ENCODE measurements at places on chromosomes 11 and 22.
A peak's percentile ranks its signal among the peaks of the same experiment; 100 is the strongest.

GRCh38 chr11:75100314-75100713, 3.6 kb upstream of the OR2AT4 start:
- no peak for DNase-seq

DNA sequence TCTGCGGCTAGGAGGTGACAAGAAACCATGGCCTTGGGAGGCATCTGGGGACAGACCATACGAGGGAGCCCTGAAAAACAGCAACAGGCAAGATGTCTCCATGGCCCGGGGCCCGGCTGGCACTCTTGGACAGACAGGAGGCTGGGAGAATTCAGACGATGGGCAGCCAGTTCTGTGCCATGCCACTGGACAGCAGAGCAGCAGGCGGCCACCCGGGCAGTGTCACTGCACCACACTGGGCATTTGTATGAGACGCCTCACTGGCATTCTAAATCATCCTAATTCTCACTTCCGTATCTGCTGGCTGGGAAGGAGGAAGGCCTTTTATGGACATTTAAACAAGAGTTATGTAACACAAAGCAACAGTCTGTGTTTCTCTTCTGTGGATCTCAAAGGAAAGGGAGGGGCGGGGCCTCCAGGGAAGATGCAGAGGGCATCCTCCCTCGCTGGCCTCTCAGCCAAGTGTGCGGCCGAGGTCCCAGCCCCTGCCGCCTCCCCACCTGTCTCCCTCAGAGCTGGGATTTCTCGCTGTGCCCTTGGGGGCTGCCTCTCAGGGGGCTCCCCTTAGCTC, 350.3 kb downstream of the SHANK2 start:
- DNase-seq, result no peak

GRCh38 chr11:126358763-126359160, 3.3 kb downstream of the ST3GAL4 start:
- DNase-seq, result no peak

DNA sequence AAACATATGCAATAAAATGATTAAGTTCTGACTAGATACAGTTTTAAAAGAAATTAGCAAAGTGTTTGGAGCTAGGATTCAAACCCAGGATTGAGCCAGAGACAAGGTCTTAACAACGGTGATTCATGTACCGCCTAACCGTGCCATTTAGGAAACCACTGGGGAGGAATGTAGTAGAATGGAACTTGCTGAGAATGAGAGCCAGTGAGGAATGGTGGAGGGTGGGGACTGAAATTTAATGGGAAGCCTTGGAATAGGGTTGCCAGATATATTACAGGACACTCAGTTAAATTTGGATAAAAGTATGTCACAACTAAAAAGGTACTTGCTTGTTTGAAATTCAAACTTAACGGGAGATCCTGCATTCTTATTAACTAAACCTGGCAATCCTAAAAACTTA, 30.4 kb upstream of the TMEM86A start:
- no peak for DNase-seq

GRCh38 chr11:3155691-3156258, 9.3 kb downstream of the OSBPL5 start:
- no peak for DNase-seq

- peak; percentile 70 for DNase-seq
These were observed 423.9 kb downstream of the MN1 start for GRCh38 chr22:27377501-27378295.

GRCh38 chr11:127888386-127888785, 699.0 kb downstream of the ETS1 start:
- no peak for DNase-seq

DNA sequence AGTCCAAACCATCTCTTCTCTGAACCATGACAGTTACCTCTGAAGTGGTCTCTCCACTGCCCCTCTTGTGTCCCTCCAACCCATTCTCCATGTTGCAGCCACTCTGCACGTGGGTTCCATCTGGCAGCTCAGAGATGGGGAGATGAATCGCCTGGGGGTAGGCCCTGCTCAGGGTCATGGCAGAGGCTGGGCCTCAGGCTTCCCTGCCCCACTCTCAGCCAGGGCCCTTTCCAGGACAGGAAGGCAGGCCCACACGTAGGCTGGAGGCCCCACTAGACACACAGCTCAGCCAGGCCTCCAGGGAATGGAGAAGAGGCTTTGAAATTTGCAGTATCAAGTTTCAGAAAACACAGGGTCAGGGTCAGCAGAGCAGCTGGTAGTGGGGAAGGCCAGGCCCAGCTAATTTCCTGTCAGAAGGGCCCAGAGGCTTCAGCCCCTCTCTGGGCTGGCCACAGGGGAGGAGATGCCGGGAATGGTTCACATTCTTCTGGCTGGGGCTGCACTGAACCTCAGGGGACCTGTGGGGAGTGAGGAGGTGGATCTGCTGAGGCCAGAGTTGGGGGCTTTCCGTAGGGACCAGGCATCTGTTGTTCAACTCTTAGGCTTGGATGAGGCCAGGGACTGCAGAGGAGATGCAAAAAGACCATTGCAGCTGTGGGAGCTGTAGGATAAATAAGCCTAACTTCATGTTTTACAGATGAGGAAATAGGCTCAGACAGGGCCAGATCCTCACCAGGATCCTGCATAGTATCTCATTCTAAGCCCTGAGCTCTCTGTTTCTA, 101.6 kb downstream of the SWAP70 start:
- DNase-seq, result no peak

DNA sequence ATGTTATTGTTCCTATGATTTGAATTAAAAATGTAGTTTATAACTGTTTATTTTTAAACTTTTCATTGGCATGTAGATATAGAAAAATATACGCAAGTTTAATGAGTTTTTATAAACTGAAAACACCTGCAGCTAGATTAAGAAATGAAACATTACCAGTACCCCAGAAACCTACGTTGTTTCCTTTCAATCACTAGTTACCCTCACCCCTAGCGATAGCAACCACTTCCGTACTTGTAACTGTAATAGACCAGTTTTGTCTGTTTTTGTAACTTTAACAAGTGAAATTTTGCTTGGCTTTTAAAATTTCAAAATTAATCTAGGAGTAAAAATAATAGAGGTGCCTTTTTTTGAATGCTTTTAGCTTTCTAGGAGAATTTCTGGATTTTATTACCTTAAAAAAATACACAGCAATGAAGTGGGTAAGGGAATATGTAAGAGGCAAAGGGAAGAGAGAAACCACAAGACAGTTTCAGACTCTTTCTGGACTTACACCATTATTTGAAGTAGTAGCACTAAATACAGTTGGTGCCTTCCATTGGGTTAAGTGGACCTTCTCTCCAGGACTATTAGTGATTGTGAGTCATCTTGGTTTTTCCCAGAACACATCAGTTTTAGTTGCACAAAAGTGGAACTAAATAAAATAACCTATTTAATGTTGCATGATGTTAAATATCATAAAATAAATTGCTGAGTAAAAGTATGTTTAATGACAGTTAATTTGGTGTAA, 18.7 kb upstream of the NAT10 start:
- no peak for DNase-seq

GRCh38 chr11:28318871-28319270, 210.7 kb downstream of the METTL15 start:
- no peak for DNase-seq

GRCh38 chr22:19041704-19042074, 80.5 kb downstream of the DGCR2 start:
- no peak for DNase-seq

DNA sequence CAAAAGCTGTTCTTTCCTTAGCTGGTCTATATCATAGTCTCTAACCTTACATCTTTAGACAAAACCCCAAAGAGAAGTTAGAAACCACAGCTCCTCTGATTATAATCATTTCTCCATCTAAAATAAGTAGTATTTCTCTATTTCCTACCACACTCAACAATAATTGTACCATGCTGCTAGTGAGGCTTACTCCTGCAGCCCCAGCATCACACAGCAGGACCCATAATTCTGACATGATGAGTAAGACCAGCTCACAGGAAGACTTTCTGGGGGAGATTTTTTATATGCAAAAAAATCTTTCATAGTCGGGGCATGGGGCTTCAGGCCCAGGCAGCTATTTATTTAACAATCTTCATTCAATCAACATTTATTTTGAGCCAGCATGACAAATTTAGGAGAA, 441.6 kb downstream of the DYNC2H1 start:
- no peak for DNase-seq

DNA sequence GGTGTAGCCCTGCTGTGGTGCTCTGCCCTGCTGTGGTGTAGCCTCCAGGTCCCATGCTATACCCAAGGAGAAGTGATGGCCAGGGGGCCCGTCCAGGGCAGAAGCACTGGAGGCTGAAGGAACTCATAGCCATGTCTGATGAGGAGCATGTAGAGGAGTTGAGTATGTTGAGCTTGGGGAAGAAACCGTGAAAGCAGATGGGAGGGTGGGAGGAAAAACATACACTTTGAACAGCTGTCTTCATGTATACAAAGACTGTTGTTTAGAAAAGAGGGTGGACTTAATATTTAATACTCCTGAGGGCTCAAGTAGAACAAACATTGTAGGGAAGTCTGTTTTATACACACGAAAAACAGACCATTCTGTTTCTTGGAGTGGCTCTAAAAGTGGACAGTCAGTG, 26.6 kb upstream of the TTC12 start:
- no peak for DNase-seq

GRCh38 chr11:105524286-105524685, 85.6 kb upstream of the GRIA4 start:
- no peak for DNase-seq

DNA sequence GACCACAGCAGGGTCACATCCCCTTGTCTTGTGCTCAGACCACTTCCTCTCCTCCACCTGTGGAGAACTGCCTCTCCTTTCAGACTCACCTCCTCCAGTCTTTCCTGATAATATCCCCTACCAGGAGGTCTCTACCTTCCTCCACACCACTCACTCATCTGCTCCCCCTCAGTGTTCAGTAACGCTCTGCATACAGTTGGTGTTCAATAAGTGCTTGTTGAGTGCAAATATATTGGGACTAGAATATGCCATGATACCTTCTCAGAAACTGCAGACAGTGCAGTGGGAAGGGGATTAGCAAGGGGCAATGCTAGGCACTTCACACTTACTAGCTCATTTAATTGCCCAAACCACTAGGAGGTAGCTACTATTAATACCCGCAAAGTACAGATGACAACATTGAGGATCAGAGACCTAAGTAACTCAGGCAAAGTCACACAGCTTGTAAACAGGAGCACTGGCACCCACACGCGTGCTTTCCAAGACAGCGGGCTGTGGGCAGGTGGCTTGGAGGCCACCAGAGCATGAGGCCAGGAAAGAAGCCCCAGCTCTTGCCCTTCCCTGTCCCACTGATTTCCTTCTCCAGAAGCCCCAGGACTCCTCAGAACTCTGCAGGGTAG, 8.1 kb upstream of the PDE2A start:
- DNase-seq, result no peak

GRCh38 chr11:23875176-23875850, 621.5 kb upstream of the LUZP2 start:
- DNase-seq, result no peak

DNA sequence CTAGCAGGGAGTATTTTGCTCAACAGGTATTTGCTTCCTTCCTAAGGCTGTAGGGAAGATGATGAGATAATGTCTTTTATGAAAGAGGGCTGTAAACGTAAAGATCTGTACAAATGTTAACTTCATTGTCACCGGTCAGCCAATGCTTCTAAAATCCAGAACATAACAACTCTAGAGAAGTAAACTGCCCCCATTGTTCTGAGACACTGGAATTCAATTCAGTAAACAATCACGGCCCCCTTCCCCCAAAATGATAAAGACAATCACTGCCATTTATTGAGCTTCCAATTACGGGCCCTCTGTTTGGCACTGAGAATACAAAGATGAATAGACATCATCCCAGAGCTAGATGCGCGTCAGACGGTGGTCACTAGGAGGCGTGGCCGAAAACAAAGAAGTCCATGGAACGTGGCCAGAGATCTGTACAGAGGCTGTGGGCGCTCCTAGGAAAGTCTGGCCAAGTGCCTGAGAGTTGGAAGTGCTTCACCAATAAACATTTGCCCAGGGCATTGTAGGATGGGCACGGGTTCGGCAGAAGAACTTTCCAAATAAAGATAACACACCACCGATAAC, 576 bp downstream of the TMEM258 start:
- no peak for DNase-seq

DNA sequence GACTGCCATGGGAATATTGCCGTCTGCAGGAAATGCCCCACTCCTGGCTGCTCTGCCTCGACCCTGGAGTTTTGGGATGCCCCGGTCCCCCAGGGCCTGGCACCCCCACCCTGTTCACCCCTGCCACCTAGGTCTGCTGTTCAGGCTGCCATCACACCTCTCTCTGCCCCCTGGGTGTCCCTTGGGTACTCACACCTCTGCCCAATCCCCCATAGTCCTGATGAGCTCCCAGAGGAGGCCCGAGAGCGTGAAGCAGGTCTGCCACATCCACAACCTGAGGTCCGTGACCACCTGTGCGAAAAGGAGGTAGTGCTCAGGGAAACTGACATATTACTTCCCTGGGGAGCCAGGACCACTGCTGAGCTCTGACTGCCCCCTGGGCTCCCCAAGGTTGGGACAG, 20.2 kb upstream of the DRICH1 start:
- no peak for DNase-seq

DNA sequence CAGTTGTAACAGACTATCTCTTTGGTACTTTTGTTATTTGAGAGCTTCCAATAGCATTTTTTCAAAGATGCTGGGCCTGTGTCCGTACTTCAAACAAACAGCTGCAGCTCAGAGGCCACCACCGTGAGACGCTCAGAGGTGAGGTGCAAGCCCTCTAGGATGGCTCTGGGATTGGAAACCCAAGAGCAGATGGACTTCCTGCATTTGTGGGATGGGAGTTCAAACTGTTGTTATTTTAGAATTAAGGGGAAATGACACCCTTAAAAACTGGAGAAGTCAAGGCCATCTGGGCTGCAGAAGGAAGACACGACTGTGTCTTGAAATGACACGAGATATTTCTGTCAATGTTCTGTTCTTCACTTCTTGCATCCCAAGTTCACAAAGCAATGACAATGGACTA, 9.2 kb upstream of the IL10RA start:
- DNase-seq, result no peak

DNA sequence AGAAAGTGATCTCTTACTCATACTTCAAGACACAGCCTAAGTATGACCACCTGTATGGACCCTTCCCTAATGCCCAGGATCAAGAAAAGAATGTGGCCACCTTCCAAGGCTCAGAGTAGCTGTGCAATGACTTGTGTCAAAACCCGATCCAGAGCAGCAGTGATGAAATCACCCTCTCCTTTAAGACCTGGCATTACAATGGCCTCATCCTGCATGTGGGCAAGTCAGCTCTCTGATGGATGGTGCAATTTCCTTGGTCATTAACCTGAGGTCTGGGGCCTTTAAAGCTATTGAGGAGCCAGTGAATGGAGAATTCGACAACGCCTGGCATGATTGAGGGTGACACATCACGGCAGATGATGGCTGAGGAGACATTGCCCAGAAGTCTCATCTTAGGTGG, 9.1 kb upstream of the TUBA8 start:
- DNase-seq, result no peak
